ENCODE measurements at places on chromosomes 4 and X.

GRCh38 chr4:163976588-163976987 lies 482.1 kb downstream of the TMA16 start:
- DNase-seq, result no peak

- DNase-seq, result peak; percentile 8
These were observed 67.2 kb upstream of the BRWD3 start for GRCh38 chrX:80876877-80877276.

GRCh38 chr4:75557696-75558095 lies 1.8 kb downstream of the ODAPH start:
- no peak for DNase-seq

DNA sequence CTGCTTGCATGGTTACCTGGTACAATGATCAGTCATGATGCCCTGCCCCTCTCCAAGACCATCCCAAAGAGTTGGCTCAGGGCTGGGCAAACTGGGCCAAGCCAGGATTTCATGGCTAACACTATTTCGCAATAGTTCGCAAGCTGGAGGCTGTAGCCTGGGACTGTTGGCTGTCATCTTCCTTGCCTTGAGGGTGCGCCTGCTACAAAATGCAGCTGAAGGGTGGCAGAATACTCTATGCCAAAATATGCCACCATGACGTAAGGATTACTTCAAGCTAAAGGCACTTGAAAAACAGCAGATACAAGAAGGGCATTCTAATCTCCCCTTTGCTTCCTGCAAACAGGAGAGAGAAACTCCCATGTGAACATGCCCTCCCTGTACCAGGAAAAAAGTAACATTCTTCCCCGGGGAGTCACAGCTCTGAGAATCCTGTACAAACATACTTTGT lies 21.0 kb downstream of the SAT1 start:
- DNase-seq, result peak; percentile 63

GRCh38 chrX:151704041-151704663 lies 8.9 kb downstream of the PRRG3 start:
- DNase-seq, result no peak

DNA sequence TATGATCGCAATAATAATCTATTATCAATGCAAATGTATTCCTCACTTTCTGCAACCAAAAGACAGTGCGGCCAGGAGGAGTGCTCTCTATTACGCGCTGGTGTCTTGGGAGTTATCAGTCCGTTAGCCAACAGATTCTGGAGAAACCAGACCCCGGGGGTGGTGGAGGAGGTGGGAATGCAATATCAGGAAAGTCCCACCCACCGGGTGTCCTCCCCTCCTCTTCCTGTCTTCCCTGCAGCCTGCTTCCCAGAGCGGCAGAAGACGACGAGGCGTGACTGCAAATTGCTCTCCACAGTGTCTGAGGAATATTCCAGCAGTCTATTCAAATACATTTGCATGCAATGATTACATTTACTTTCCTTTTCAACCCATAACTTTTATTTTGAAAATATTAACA lies 17.9 kb upstream of the TLR3 start:
- no peak for DNase-seq

- no peak for DNase-seq
These were observed 11.9 kb upstream of the ADH7 start for GRCh38 chr4:99447079-99447478.

DNA sequence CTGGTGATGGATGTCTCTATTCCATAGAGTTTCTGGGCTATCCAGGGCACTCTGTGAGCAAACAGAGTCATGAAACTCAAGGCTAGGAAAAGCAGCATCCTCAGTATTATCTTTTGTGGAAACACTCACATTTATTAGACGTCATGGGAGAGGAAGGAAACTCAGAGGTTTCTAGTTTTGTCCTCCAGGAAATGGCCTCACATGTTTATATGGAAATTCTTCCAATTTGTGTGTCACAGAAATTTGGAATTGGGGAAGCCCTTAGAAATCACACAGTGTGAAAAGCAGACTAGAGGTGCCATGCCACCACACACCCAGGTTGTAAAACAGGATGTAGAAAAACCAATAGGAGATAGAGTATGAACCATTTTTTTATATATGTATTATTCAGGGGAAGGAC lies 31.1 kb downstream of the IDS start:
- no peak for DNase-seq

- peak; percentile 45 for DNase-seq
These were observed 71.6 kb downstream of the MCUB start for GRCh38 chr4:109631532-109632108.

DNA sequence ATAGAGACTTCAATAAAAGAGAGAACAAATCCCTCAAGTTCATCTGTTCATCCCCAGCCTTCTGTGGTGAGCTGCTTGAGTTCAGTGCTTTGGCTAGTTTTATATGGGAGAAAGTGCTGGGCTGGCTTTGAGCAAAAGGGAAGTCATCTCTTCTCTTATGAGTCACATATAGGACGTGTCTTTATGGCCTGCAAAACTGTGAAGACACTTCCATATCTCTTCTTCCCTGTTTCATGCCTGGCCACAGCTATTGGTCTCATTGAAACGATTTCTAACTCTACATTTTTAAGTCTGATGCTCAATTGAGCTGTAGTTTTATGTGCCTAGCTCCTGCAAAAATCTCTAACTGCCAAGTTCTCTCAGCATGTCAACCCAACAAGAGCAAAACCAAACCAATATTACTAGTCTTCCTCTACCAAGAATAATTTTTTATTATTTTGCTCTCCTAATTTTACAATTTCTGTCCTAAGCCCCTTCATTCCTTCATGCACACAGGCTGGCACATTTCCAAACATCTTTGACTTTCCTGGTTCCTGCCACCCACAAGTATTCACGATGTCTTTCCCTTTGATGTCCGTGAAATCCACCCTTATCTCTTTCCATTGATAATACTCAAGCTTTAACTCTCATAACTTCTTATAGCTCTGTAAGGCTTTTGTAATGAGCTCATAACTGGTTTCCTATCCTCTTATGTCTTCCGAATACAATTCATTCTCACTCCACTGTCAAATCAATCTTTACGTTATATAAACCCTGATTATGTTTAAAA lies 165.3 kb downstream of the BTC start:
- peak; percentile 31 for DNase-seq

DNA sequence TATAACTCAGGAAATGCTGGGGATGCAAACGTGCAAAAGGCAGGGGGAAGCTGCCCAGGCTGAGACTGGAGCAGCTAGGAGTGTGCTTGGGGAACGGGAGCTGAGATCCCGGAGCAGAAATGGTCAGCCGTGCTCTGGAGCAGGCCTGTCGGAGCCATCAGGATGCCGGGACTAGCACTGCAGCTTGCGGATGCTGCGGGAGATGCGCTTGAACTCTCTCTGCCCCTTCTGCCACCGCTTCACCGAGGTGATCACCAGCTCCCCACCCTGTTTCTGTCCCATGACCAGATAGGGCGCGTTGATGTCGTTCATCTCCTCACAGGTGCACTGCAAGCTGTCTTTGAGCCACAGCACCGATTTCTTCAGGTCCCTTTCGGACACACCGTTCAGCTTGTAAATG lies 7.6 kb downstream of the SFRP2 start:
- DNase-seq, result no peak

DNA sequence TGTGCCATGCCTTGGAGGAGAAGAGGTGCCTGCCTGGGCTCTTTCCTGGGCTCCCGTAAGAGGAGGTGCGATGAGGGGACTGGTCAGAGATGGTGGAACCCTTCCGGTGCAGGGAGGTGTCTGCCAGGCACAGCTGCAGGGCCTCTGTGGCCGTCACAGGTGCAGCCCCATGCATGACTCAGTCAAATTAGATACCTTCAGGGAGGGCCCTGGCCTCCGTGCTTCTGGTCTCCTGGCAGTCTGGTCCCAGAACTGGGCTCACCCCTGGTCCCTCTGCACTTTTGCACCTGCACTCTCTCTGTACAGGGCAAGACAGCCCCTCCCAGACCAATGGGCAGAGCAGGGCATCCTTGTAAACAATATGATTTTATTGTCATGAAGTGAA lies 49.9 kb upstream of the LRPAP1 start:
- DNase-seq, result no peak

DNA sequence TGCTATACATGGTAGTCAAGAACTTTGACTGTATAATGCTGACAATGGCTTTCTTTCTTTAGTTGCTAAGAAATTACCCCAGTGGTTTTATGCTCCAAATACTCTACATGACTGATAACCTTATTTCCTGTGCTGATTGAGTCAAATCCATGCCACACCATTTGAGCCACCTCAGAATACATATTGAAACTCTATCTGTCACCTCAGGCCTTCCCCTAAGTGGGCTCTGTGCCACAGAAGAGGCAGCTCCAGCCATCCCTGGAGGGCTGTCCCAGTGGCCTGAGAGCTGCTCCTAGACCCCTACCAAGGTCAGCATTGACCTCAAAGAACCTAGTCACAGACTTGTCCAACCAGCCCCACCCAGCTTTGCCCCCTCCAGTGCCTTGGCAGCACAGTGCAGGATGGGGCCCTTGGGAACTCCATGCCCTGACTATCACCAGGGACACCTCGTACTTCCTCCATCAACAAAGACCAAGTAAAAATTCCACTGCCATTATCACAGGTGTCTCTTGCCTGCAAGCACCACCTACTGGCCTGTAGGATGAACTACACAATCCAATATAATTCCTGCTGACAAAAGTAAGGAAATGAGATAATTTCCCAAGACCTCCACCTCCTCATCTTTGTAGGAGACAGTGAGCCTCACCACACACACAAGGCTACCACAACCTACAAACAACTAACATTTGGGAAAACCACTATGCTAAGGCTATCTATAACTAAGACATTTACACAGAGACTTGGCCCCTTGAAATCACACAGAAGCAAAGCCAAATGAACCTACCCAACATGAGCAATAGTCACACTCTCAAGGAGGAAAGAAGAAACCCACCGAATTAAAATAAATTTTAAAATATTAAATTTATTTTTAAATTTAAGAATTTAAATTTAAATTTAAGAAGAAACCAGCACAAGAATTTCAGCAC lies 239.9 kb downstream of the NKX6-1 start:
- peak; percentile 27 for DNase-seq

DNA sequence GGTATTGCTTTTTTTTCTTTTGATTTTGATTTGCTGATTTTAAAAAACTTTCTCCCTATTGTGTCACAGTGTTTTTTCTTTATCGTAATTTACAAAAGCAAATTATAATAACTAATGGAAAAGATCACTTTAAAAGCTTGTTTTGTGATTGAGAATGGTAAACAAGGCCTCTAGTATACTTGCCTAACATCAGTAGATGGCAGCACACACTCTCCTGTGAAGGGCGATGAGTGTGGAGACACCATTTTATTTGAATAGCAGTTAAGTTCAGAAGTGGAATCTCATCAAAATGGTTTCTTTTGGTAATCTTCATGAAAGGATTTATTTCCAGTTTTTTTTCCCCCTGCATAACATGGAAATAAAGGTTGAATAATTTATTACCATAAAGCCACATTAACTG lies 72.3 kb downstream of the PAK3 start:
- peak; percentile 35 for DNase-seq

GRCh38 chr4:122827879-122828601 lies 1.4 kb downstream of the FGF2 start:
- DNase-seq, result peak; percentile 64

- DNase-seq, result no peak
These were observed 73.9 kb downstream of the CXXC4 start for GRCh38 chr4:104420766-104421165.

DNA sequence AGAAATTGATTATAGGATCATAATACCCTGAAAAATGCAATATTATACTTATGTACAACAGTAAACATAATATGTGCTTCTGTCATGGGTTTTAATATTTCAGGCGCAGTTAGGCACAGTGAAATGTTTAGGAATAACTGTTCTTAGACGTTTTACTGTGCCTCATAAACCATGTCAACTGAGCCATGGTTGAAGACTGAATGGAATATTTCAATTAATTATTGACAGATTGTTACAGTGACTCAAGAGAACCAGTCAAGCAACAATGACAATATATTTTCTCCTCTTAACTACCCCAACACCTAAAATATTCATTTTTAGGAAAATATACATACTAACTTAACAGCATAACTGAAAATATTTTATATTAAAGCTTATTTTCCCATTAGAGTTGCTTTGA lies 852.7 kb upstream of the FRG1 start:
- DNase-seq, result no peak

DNA sequence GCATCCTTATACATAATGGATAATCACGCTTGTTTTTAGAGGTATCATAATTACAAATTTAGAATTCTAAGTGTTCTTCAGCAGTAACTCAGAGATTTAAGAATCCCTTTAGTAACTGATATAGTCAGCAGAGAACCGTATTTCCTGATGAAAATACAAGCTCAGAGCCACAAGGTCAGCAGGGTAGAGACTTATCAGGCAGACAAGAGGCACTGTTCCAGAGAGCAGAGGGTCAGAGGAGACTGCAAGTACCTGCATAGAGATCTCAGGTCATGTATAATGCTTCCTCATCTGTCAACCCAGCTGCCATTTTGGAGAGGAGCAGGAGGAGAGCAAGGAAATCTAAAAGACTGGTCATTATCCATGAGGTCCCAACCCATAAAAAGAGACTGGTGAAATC lies 787.1 kb upstream of the FTHL17 start:
- DNase-seq, result no peak

DNA sequence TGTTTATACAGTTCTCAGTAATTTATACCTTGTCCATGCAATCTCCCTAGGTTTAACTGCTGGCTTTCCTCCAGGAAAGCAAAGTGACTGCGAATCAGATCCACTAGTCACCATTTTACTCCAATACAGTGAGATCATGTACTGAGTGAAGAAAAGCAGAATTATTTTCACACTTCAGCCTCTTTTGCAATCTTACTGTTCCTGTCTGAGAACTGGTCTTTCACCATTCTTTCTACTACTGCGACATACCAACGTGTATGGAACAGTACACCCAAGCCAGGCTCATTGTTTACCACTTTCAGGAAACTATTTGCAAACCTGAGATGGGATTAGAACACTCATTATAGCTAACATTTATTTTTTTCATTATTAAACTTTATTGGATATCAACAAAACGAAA lies 8.0 kb upstream of the MSL3 start:
- DNase-seq, result no peak

- no peak for DNase-seq
These were observed 73.3 kb upstream of the TLR3 start for GRCh38 chr4:185995665-185996064.

- DNase-seq, result no peak
These were observed 46.1 kb downstream of the AFAP1 start for GRCh38 chr4:7893539-7893938.

DNA sequence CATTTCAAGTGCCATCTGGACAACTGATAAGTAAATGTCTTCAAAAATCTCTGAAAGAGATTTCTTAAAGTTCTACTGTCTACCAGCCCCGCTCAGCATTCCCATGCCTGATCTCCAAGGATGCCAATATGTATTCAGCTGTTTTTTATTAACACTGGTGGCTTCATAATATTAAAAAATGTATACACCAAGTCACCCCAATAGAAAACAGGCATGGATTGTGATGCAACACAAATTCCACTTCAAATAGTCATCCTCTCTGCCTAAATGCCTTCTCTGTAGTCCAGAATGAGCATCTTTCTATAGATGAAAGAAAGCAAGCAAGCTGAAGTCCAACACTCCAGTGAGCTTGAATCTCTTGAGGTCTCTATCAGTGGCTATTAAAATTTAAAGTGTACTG lies 152.2 kb upstream of the PPARGC1A start:
- DNase-seq, result no peak

- DNase-seq, result no peak
These were observed 31.3 kb upstream of the CYP2U1 start for GRCh38 chr4:107900067-107900466.

- peak; percentile 17 for DNase-seq
These were observed 96.5 kb downstream of the ARHGAP10 start for GRCh38 chr4:147828331-147828905.

GRCh38 chr4:39657465-39657864 lies 18.8 kb upstream of the SMIM14 start:
- DNase-seq, result no peak

- no peak for DNase-seq
These were observed 249.7 kb downstream of the NR3C2 start for GRCh38 chr4:148192526-148192925.

- no peak for DNase-seq
These were observed 215.2 kb upstream of the GK2 start for GRCh38 chr4:79623021-79623870.
